Kidney glomerular epithelial cell (primary cell): ENCODE measurements at places on chromosomes 16 and 17.
A peak's percentile ranks its signal among the peaks of the same experiment; 100 is the strongest.

GRCh38 chr17:44128383-44128782 lies 4.9 kb upstream of the HDAC5 start:
- DNase-seq: no peak

DNA sequence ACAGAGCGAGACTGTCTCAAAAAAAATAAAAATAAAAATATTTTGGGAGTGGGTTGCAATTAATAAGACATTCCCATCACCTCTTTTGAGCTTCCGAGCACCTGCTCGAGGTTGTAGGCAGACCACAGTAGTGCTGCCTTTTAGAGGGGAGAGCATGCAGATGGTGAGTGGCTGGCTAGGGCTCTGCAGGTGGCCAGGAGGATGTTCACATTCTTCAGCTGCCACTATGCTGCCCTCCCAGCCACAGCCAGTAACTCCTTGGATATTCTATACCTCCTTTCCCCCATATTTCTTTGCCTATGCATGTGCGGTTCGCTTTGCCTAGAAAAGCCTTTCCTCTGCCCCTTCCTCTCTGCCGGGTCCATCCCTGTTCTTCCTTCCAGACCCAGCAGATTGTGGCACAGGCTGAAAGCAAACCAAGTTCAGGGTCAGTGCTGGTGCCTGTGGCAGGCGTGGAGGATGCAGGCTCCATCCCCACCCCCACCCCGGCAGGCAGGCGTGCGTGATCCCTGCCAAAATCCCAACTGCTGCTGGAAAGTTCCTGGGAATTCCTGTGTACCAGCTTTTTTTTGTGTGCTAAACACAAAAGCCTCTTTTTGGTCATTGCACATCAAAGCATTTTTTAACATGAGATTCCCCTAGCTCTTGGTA lies 33.8 kb upstream of the CMIP start:
- no peak for DNase-seq

DNA sequence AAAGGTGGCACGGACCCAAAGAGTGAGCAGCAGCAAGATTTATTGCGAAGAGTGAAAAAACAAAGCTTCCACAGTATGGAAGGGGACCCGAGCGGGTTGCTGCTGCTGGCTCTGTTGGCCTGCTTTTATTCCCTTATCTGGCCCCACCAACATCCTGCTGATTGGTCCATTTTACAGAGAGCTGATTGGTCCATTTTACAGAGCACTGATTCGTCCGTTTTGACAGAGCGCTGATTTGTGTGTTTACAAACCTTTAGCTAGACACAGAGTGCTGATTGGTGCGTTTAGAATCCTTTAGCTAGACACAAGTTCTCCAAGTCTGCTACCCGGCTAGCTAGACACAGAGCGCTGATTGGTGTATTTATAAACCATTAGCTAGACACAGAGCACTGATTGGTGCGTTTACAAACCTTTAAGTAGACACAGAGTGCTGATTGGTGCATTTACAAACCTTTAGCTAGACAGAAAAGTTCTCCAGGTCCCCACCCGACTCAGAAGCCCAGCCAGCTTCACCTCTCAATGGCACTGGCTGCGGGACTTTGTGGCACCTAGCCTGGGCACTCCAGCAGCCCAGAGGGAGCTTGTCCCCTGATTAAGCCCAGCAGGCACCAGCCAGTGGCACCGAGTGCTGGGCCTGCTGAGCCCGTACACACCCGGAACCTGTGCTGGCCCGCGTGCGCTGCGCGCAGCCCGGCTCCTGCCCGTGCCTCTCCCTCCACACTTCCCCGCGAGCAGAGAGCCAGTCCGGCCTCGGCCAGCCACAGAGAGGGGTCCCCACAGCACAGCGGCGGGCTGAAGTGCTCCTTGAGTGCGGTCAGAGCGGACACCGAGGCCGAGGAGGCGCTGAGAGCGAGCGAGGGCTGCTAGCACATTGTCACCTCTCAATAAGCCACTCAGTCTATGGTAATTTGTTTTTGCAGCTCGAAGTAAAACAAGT lies 15.1 kb downstream of the IGSF6 start:
- DNase-seq: no peak

GRCh38 chr17:49738456-49739163 lies 25.3 kb downstream of the FAM117A start:
- DNase-seq: no peak

- no peak for DNase-seq
Observed at GRCh38 chr17:79272666-79273219, 198.1 kb downstream of the ENGASE start.

DNA sequence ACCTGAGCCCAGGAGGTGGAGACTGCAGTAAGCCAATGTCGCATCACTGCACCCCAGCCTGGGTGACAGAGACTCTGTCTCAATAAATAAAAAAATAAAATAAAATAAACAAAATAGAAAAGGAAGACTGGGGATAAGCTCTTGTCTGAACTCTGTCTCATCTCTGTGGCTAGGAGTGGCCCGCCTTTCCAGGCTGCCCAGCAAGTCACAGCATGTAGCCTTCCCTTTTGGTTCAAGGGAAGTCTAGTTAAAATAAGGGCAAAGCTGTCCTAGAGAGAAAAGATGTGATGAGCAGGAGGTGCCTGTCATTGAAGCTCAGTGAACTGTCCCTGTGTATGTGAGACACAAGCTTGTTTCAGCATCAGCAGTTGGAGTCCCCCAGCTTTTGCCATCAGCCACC lies 2.7 kb upstream of the GFAP start:
- no peak for DNase-seq

DNA sequence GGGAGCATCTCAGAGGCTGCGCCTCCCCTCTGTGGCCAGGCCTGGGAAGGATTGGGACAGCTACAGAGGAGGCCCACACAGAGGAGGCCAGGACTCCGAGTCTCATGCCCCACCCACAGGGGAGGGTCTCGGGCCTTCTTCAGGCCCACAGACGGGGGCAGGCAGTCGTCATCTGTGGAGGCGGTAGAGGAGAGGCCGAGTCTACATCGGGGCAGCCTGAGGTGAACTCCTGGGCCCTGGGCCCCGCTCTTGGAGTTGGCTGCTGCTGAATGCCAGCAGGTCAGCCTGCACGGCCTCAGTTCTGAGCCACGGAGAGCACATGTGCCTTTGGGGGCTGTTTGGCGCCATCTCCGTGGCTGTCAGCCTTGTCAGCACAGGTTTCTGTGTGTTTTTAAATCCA lies 8.1 kb upstream of the NUDT16L1 start:
- DNase-seq: no peak

DNA sequence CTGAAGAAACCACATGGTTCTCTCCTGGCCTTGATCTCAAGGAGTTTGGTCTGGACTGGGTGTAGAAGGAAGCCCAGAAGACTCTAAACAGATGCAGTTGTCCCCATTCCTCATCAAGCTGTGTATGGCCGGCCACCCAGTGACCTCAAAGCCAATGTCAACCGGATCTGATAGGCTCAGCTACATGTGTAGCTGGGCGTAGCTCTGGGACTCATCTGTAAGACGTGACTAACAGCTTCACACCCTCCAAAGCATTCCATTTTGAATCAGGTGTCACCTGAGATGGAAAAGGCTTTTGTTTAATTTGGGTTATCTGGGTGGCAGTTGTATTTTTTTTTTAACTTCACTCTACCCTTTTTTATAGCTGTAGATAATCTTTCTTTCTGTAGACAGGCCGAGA lies 130.4 kb downstream of the ABCC12 start:
- no peak for DNase-seq

DNA sequence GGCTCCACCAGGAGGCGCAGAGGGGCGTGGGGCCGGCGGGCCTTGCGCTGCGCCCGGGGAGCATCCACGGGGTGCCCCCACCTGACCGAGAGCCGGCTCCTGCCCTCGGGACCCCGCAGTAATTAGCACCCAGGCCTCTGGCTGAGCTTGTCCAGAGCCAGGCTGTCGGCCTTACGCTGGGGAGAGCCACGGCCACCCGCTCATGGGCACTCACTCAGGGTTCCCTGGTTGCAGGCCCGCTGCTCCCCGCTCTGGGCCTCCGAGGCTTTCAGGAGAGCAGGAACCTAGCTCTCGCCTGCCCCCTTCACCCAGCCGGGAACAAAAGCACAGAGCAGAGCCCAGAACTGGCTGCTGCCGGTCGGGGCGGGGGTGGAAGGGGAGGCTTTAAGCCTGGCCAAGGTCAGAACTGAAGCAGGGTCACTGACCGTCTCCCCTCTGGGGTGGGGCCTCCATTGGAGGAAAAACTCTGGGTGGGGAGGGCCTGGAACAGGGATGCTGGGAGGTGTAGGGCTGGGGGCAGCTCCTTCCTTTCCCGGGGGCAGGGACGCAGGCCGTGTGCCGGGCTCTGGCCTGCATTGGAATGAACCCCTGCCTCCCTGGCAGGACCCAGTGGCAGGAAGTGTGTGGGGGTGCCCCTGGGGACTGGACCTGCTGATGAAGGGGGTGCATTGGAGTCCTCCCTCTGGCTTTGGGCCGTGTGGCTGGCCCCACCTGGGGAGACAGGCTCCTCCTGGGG lies 12.3 kb downstream of the GLIS2 start:
- peak; percentile 34 for DNase-seq

GRCh38 chr17:74089869-74090464 lies 113.5 kb upstream of the RPL38 start:
- DNase-seq: peak; percentile 7

DNA sequence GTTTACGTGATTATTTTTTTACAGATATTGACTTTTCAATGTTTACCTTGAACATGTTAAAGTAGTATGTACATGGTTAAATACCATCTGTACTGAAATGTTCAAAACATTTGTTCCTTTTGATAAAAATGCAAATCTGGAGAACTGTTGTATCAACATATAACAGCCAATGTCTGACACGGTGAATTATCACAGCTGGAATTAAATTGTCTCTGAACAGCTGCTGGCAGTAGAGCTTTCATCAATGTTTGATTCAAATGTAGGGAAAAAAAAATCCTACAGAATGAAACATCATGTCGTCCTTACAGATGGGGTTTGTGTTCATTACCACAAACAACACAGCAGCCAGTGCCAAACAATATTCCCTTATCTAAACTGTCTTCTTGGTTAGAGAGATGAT lies 79.9 kb downstream of the TOX3 start:
- DNase-seq: no peak

GRCh38 chr16:89596061-89596689 lies 17.3 kb upstream of the DPEP1 start:
- DNase-seq: no peak

DNA sequence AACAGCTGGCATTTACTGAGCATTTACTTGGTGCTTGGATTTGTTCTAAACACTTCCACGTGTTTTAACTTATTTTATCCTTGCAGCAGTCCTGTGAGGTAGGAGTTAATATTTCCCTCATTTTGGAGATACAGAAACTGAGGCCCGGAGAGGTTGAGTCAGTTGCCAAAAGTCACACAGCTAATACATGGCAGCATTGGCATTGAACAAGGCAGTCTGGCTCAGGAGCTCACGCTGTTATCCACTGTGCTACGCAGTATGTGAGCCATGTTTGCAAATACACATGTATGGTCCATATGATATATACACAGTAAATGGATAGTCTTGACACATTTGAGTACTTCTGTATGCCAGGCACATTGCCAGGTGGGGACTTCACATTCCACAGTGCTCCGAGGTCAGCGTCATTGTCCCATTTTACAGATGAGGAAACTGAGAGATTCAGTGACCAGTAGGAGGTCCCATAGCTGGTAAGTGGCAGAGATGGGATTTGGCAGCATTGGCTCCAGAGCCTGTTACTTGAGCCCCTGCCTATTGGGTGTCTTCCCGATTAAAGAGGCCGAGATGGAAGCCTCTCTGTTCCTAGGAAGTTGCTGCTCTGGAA lies 110.7 kb downstream of the ABCC6 start:
- no peak for DNase-seq

DNA sequence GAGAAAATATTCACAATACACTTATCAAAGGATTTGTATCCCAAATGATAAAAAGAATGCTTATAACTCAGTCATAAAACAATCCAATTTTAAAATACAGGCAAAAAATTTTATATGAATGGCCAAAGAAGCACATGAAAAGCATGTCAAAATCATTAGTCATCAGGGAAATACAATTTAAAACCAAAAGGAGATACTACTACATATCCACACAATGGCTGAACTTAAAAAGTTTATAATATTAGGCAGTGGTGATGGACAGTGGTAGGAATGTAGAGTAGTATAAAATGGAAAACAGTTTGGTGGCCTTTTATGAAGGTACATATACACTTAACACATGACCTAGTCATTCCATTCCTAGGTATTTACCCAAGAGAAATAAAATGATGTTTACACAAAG lies 12.2 kb downstream of the CMC2 start:
- peak; percentile 14 for DNase-seq

DNA sequence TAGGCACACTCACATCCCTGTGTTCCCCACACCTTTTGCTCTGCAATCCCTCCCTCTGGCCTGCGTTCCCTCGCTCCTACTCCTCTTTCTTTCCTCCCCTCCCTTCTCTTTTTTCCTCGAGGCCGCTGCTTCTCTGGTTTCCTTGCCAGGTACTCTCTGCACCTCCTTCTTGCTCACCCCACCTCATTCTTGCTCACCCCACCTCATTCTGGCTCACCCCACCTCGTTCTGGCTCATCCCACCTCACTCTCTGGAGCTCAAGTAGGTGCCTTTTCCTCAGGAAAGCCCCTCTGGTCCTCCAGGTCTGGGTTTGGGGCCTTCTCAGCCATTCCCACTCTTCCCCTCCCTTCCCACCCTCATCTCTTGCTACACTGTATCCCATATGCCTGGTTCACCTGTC lies 103.5 kb downstream of the PLCG2 start:
- DNase-seq: no peak

DNA sequence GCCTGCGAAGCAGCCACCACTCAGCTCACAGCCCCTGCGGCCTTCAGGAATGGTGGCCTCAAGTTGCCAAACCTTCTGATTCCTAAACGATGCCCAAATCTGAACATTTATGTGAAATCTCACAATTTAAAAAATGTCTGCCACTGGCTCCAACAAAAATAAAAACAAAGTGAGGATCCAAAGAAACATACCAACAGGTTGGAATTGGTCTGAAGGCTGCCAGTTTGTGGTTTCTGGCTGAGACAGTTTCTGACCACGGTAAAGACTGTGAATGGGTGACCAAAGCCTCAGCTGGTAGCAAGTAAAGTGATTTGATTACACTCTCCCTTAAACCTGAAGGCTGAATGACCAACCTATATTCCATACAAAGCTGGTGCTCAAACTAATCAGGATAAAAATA lies 24.9 kb downstream of the LITAFD start:
- no peak for DNase-seq

DNA sequence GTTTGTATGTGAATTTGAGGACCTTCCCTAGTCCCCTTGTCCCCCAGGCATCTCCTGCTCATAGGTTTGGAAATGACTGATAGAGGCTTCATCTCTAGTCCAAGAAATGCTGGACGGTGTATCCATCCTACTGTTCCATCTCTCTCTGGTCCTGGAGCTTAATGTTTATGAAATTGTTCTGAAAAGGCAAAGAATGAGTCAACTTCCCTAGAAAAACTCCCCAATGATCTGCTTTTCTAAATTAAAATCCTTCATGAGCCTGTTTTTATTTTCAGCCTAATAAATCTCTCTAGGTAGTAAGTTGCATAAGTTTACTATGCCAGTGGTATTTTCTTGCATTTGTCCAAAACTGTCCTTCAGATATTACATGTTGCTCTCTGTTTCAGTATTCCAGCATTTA lies 2.1 kb upstream of the IGSF6 start:
- DNase-seq: no peak

- DNase-seq: no peak
Observed at GRCh38 chr16:55666012-55666411, 10.2 kb downstream of the SLC6A2 start.

- DNase-seq: peak; percentile 80
Observed at GRCh38 chr17:49997773-49998703, 3.0 kb upstream of the DLX3 start.
